ENCODE measurements at places on chromosomes 5 and 9.

- peak; percentile 58 for DNase-seq
These were observed 29.5 kb downstream of the TNIP1 start for GRCh38 chr5:151051066-151051930.

GRCh38 chr5:142783601-142784341, 13.6 kb downstream of the ARHGAP26 start:
- peak; percentile 69 for DNase-seq

DNA sequence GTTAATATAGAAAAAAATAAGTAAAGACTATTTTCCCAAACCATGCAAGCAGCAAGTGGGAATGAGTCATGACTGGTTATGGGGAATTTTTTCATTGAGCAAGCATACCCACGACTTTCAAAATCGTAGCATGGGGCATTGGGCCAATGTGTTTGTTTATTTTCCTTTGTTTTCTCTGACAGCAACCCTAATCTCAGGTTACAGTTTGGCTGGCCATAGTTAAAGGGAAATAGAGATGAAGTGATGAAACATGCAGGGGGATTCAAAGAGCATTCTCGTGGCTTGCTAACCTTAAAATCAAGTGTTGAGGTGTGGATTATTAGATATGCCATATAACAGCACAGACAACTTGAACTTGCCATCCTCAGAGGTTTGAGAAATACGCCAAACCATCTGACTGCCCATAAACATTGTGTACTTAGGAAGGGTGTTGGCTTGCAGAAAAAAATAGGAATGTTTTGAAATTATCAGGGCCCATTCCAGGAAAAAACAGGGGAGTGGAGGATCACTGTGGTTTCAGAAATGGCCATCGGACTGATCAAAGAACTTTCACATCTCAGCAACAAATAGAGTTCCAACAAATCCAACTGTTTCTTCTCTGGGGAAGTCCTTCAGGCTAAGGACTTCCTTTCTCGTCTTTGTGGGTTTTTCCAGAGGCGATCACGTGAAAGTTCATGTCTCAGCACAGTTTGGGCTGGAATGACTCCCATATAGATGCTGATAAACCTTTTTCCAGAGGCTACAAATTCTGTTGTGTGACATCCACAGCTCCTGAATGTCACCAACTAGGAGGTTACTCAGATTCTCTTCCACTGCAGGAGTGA, 259.1 kb downstream of the SYK start:
- no peak for DNase-seq

- no peak for DNase-seq
These were observed 188.6 kb upstream of the ZNF608 start for GRCh38 chr5:124935065-124935464.

GRCh38 chr9:94526951-94527350, 27.9 kb upstream of the PCAT7 start:
- no peak for DNase-seq

- no peak for DNase-seq
These were observed 239.6 kb upstream of the TAS2R1 start for GRCh38 chr5:9869616-9870288.

DNA sequence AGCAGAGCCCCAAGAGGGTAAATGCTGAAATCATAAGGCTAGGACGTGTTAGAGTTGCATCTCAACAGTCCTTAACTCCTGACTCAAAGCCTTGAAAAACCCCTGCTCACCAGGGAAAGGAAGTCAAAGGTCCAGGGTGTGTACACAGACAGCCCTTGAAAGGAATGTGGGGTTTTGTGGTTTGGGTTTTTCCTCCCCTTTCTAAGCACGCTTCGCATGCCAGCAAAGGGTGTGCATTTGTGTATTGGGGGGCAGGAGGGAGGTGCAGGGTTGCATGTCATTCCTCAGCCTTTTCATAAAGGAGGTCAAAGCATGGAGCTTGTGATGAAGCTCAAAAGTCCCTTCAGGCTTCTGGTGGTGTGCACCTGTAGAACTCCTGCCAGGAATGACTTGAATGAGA, 17.3 kb upstream of the XPA start:
- no peak for DNase-seq

- no peak for DNase-seq
These were observed 7.9 kb downstream of the NDOR1 start for GRCh38 chr9:137213160-137214060.

DNA sequence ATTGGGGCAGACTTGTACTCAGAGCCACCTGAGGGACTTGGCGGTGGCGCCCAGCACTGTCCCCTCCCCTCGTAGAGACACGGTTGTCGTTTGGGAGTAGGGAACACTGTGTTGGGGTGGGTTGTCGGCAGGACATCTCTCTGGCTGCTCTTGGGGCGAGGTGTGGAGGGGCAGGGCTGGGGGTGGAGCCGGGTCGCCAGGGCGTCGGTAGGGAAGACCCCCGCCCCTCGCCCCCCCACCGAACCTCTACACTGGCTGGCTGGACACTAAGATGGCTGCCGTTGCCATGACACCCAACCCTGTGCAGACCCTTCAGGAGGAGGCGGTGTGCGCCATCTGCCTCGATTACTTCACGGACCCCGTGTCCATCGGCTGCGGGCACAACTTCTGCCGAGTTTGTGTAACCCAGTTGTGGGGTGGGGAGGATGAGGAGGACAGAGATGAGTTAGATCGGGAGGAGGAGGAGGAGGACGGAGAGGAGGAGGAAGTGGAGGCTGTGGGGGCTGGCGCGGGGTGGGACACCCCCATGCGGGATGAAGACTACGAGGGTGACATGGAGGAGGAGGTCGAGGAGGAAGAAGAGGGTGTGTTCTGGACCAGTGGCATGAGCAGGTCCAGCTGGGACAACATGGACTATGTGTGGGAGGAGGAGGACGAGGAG, 778 bp downstream of the TRIM41 start:
- no peak for DNase-seq

GRCh38 chr9:134602547-134603362, 38.8 kb upstream of the COL5A1 start:
- DNase-seq, result no peak

DNA sequence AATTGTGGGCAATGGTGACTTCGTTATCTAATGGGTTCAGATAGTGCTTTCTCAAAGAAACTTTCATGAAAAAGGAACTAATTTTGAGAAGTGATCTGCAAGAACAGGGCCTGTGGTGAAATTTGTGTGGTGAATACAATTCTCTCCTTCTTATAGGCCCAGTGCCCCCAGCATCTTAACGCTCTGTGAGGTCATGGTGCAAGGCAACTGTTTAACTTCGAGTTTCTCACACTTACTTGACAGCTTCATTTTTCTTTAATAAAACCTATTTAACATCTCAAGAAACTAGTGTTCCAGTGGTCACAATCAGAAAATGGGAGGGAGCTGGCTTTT, 69.2 kb downstream of the FAM114A2 start:
- no peak for DNase-seq

DNA sequence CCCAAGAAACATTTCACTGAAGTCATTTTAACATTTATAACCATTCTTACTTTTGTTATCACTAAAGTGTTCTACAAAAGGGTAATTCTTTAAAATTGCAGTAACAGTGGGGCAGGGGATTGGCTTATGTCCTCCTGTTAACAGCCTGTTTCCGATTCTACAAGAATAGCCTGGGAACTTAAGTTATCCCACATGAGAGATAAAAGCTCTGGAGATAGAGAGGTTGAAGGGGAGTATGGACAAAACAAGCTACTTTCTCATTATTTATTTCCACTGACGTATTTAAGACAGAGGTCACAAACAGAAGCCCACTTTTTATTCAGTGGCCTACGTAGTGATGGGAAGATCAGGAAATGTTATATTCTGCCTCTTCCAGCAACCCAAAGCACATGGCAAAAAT, 98.7 kb downstream of the EPB41L4A start:
- no peak for DNase-seq

GRCh38 chr5:35458824-35459207, 158.8 kb upstream of the SPEF2 start:
- no peak for DNase-seq

GRCh38 chr9:22148876-22149637, 140.0 kb upstream of the CDKN2B start:
- DNase-seq, result no peak

GRCh38 chr5:171427318-171428167, 8.1 kb downstream of the FGF18 start:
- no peak for DNase-seq

GRCh38 chr9:87187656-87188055, 240.3 kb upstream of the GAS1 start:
- no peak for DNase-seq

- DNase-seq, result no peak
These were observed 19.5 kb upstream of the GOLPH3 start for GRCh38 chr5:32193591-32193990.

DNA sequence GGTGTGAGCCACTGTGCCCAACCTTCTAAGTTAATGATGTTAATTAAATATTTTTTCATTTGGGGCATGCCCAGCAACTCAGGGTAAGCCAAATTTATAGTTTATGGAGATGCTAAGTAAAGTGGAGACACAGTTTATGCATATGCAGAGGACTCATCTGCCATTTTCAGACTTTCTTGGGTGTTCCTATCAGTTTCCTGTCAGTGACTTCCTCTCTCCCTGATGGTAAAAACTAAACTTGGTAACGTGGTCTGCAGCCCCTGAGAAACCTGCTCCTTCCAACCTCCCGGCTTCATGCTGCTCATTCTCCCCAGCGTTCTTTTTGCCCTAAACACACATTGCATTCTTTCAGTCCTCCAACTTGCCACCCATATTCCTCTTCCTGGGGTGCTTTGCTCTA, 48.4 kb upstream of the TUT7 start:
- DNase-seq, result no peak

- DNase-seq, result no peak
These were observed 18.1 kb upstream of the TNC start for GRCh38 chr9:115135821-115136778.

- no peak for DNase-seq
These were observed 160.7 kb downstream of the TMEM38B start for GRCh38 chr9:105854783-105855724.

- no peak for DNase-seq
These were observed 68.3 kb downstream of the CHSY3 start for GRCh38 chr5:129972465-129973141.

- no peak for DNase-seq
These were observed 358.9 kb upstream of the RFX3 start for GRCh38 chr9:3884736-3885135.

DNA sequence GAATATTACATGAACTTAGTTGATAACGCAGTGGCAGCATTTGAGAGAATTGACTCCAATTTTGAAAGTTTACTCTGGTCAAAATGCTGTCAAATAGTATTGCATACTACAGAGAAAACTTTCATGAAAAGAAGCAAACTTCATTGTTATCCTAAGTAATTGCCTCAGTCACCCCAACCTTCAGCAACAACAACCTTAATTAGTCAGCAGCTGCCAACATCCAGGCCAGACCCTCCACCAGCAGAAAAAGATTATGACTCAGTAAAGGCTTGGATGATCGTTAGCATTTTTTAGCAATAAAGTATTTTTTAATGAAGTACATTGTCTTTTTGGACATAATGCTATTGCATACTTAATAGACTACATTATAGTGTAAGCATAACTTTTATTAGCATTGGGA, 40.8 kb upstream of the SPDL1 start:
- no peak for DNase-seq

GRCh38 chr5:6728011-6728794, 15.0 kb downstream of the TENT4A start:
- DNase-seq, result no peak

GRCh38 chr9:134641173-134641989, at the start of gene COL5A1:
Gene COL5A1 (plus strand): TSS chr9:134641803. CDS start chr9:134642188, 385 bp downstream.
- DNase-seq, result no peak

GRCh38 chr9:98365781-98366180, 110.3 kb upstream of the TBC1D2 start:
- no peak for DNase-seq

DNA sequence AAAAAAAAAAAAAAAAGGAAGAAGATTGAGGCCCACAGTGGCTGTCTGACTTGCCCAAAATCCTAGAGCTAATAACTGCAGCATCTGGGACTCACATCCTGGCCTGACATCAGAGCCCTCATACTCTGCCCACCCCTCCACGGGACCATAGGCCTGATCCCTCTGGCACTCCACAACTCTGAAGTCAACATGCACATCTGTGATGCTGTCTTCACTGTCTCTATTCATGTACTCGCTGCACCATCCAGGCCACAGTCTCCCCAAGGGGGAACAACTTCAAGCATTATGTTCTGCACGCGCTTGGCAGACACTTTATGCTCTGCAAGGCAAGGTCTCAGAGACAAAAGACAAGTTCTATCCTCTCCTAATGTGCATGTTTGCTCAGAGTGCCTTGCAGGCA, 158.2 kb downstream of the SPOCK1 start:
- no peak for DNase-seq

GRCh38 chr5:37871023-37871815, 31.4 kb upstream of the GDNF start:
- DNase-seq, result no peak

- no peak for DNase-seq
These were observed 7.5 kb downstream of the RNF44 start for GRCh38 chr5:176529741-176530141.

DNA sequence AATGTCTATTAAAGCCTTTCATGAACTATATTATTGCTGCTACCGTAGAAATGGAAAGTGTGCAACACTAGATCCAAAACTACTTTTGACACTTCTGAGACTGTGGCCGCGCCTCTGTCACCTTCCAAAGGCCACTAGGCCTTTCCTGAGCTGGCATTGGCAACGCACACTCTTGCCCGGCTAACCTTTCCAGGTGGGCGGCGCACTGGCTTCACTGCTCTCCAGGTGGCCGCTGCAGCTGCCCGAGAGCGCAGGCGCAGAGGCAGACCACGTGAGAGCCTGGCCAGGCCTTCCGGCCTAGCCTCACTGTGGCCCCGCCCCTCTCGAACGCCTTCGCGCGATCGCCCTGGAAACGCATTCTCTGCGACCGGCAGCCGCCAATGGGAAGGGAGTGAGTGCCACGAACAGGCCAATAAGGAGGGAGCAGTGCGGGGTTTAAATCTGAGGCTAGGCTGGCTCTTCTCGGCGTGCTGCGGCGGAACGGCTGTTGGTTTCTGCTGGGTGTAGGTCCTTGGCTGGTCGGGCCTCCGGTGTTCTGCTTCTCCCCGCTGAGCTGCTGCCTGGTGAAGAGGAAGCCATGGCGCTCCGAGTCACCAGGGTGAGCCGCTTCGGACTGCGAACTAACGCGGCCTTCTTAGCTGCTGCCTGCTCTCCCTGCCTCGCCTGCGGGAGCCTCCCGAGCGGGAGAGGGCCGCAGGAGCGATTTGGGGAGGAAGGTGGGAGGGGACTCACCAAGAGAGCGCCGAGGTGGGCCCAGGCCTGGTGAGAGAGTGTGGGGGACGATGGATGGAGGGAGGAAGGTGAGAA, at the start of gene CCNB1:
Gene CCNB1 (plus strand): TSS at position 465 of the 807 bp plus-strand sequence. CDS start 113 bp downstream, at position 578.
- DNase-seq, result peak; percentile 98

DNA sequence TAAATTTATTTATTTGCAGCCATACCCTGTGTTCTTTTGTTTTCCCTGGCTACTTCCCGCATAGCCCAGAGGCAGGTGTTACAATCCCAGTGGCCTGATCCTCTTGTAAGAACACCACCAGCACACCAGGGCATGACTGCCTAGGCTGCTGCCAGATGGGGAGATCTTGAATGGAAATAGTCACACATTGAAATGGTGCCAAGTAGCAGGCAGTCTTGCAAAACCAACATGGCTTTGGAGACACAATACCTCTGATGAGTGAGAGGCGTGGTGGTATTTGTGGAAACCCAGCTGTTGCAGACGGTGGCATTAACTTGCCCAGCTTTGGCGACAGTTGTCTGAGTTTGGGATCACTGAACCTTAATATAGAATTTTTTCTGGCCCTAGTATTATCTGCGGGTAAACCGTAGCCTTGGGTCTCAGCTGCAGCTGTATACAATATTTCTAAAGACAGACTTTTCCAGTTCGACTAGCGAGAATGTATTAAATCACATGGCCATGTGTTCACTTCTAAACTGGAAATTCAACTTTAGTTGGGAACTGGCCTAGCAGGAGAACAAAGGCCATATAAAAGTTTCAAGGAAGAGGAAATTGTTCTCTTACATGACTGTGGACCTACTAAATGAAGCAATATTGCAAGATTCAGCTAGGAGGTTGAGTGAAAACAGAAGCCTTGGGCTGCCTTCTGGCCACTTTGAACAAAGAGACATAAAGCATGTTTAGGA, 277.0 kb downstream of the SMARCA2 start:
- DNase-seq, result no peak
